ENCODE measurements at places on chromosomes 13 and 19. TPM values are rescaled to one million over a fixed set of nuclear protein-coding genes. Genes with fewer than 3 reads are reported as not detected.

Gene KLK12
- total RNA-seq, result not detected

Gene UTP14C
- 10.8 TPM for total RNA-seq

Gene PODNL1
- total RNA-seq, result 0.21 TPM

Gene TEX26
- not detected for total RNA-seq

Gene ZNF443
- total RNA-seq, result 3.0 TPM

Gene KLK3
- total RNA-seq, result under 0.01 TPM

Gene ANKLE1
- total RNA-seq, result under 0.01 TPM

Gene ATP12A
- 2.6 TPM for total RNA-seq

Gene RASIP1
- total RNA-seq, result 3.2 TPM

Gene RFPL4A
- not detected for total RNA-seq

Gene SIAH3
- under 0.01 TPM for total RNA-seq

Gene ZNF284
- total RNA-seq, result 2.3 TPM

Gene C19orf85
- total RNA-seq, result not detected
